Left ventricle myocardium inferior (tissue), 1 donor: ENCODE measurements at places on chromosomes 3 and 15.

DNA sequence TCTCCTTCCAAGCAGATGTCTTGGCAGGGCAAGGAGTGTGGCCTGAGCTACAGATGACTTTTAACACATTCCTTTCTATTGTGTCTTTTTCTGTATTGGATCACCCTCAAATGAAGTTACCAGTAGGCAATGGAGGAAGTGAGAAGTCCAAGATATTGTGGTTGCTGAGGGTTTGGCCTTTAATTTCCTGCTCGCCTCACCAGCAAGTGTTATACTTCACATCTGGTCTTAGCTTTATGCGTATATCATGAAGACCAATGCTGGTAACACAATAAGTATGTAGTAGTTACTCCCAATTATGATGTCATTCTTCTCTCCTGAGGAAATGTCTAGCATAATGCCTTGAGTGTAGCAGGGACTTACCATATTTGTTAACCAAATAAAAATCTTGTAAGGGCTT lies 179.9 kb downstream of the ZIC1 start:
- no peaks in the 10 kb centered on the region for H3K4me1 ChIP-seq
- no peaks in the 10 kb centered on the region for H3K36me3 ChIP-seq
- no peak overlapping the region for H3K27ac ChIP-seq
- DNase-seq = no peak
- H3K27me3 ChIP-seq = no peaks in the 10 kb centered on the region
- H3K4me3 ChIP-seq = no peak overlapping the region

DNA sequence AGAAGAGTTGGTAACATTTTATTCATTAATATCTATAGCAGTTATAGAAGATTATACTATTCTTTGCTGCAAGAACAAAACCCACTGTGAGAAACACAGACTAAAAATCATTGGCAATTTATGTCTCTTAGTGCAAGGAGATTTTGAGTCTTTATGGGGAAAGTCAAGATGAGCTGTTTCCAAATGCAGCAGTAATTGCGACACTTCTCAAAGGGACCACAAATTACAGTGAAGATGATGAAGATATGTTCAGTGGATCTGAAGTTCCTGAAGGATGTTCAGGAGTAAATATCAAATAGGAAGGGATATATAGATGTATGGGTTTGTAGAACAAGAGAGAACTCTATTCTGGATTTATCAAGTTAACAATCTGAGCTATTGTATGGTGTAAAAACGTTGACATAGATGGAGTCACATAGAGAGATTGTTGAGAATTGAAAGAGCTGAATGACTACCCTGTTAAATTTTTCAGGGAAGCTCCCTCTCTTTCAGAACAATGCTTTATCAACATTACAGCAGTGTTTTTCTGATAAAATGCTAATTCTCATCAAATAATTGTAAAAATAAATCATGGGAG lies 71.8 kb downstream of the DTWD1 start:
- no peaks in the 10 kb centered on the region for H3K36me3 ChIP-seq
- H3K4me3 ChIP-seq = no peak overlapping the region
- H3K27ac ChIP-seq = no peak overlapping the region
- H3K4me1 ChIP-seq = no peaks in the 10 kb centered on the region

GRCh38 chr3:37457378-37458065 lies 283.1 kb upstream of the LRRFIP2 start:
- peak overlapping the region; percentile 89 for H3K4me3 ChIP-seq
- no peaks in the 10 kb centered on the region for H3K27me3 ChIP-seq
- DNase-seq = peak; percentile 42
- peaks cover 88% of the 10 kb centered on the region for H3K4me1 ChIP-seq
- H3K27ac ChIP-seq = peak overlapping the region; percentile 96

GRCh38 chr3:14649466-14649865 lies 2.1 kb upstream of the CCDC174 start:
- no peak overlapping the region for H3K4me3 ChIP-seq
- H3K27ac ChIP-seq = peak overlapping the region; percentile 78
- H3K36me3 ChIP-seq = peaks cover 2% of the 10 kb centered on the region
- DNase-seq = no peak
- H3K27me3 ChIP-seq = no peaks in the 10 kb centered on the region
